ENCODE measurements at places on chromosomes 11 and 22. TPM values are rescaled to one million over a fixed set of nuclear protein-coding genes. Genes with fewer than 3 reads are reported as not detected.

Gene AIFM3
- total RNA-seq: 3.4 TPM

DNA sequence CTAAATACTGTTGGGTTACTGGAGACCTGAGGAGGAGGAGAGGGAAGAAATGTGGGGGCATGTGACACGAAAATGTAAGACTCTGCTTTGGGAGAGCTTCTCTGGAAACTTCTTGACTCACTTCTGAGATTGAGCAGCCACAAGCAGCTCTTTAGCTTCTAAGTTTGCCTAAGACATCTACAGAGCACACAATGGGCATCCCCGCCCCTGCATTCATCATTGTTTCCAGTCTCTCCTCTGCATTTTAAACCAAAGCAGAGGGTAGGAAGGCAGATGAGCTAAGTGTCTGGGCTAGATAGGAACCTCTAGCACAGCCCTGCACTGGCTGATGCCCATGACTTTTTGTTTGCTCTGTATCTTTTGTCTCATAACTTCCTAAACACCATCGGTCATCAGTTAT is 2.1 kb upstream of the OR52D1 start:
- no peak overlapping the region for H3K27ac ChIP-seq
- no peak for DNase-seq
- H3K27me3 ChIP-seq: no peaks in the 10 kb centered on the region
- no peaks in the 10 kb centered on the region for H3K36me3 ChIP-seq
- H3K4me1 ChIP-seq: no peaks in the 10 kb centered on the region
- no peak overlapping the region for H3K4me3 ChIP-seq

DNA sequence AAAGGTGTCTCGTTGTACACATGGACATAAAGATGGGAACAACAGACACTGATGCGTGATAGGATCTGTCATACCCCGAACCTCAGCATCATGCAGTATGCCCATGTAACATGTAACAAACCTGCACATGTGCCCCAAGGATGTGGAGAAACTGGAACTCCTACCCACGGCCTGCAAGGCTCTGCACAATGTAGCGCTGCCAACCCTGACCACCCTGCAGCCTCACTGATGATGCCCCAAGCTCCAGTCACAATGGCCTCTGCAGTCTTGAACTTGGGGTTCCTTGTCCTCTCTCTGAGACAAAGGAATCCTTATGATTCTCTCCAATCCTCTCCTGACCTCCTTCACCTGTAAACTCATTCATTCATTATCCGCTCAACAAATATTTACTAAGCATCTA is 14.2 kb downstream of the LMO1 start:
- H3K36me3 ChIP-seq: no peaks in the 10 kb centered on the region
- H3K27ac ChIP-seq: no peak overlapping the region
- DNase-seq: no peak

DNA sequence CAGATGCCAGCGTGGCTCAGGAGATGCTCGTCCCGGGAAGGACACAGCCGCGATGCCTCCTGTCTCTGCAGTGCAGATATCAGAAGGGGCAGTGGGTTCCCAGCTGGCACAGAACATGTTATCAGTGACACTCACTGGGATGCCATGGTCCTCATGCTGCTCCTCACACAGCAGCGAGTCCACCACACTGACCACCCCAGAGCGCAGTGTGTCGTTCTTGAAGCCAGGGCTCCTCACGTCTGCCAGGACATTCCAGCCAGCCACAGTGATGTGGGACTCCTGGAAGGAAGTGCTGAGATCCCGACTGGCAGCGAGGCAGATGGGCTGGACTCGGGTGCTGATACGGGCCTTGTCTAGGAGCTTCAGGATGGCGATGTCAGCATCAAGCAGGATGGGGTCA is 13.1 kb upstream of the SLC1A2 start:
- no peaks in the 10 kb centered on the region for H3K27me3 ChIP-seq
- DNase-seq: no peak
- no peaks in the 10 kb centered on the region for H3K36me3 ChIP-seq
- no peaks in the 10 kb centered on the region for H3K4me1 ChIP-seq

DNA sequence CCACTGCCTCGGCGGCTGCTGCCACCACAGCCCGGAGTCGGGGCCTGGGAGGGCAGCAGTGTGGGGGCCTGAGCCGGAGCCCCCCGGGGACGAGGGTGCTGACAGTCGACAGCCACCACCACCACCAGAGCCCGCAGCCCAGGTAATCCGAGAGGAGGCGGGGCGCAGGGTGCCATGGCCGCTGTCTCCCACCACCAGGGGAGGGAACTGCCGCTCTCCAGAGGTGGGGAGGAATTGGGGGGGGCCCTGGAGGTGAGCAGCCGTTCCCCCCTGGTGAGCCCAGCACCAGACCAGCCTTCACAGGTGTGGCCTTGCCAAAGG is 12.6 kb downstream of the TRIOBP start:
- no peak overlapping the region for H3K27ac ChIP-seq
- H3K4me1 ChIP-seq: no peaks in the 10 kb centered on the region
- no peaks in the 10 kb centered on the region for H3K36me3 ChIP-seq
- H3K27me3 ChIP-seq: no peaks in the 10 kb centered on the region
- no peak for DNase-seq

DNA sequence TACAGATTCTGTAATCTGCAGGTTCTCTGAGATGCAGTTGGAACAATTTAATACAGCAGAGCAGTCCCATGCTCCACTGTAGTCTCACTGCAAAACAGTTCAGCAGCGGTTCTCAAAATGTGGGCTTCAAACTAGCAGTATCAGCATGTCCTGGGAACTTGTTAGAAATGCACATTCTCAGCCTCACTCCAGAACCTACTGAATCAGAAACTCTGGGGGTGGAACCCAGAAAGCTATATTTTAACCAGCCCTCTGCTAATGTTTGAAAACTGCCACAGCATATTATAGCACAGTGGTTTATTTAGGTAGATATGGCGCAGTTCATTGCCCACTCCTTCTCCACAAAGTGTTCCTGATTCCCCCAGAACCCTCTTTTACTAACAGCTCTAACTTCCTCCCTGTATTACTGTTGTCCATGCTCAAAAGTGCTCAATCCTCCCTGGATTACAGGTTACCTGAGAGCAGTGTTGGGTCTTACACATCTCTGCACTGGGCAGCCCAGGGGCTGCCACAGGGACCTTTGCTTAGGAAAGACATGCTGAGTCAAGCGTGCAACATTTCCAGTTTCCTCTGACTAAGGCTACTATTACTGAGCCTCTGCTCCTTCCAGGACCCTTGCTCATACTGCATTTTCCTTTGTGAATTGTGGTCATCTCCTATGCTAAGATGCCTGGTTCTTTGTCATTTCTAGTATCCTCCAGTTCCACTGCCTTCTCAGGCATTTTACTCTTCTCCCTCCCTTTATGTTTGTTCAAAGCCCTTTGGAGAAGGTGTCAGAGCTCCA is 7.7 kb upstream of the DGAT2 start:
- no peaks in the 10 kb centered on the region for H3K4me1 ChIP-seq
- no peak overlapping the region for H3K27ac ChIP-seq
- H3K36me3 ChIP-seq: no peaks in the 10 kb centered on the region

Gene LMO2
- total RNA-seq: 74.3 TPM

Gene CNGA4
- total RNA-seq: not detected

GRCh38 chr11:13111813-13112130 is 102.7 kb downstream of the RASSF10 start:
- no peaks in the 10 kb centered on the region for H3K4me1 ChIP-seq
- H3K4me3 ChIP-seq: no peak overlapping the region
- H3K27ac ChIP-seq: no peak overlapping the region
- H3K27me3 ChIP-seq: no peaks in the 10 kb centered on the region
- no peak for DNase-seq

Data from thoracic aorta (tissue), 2 donors.